ENCODE measurements at places on chromosomes 5 and 9.

DNA sequence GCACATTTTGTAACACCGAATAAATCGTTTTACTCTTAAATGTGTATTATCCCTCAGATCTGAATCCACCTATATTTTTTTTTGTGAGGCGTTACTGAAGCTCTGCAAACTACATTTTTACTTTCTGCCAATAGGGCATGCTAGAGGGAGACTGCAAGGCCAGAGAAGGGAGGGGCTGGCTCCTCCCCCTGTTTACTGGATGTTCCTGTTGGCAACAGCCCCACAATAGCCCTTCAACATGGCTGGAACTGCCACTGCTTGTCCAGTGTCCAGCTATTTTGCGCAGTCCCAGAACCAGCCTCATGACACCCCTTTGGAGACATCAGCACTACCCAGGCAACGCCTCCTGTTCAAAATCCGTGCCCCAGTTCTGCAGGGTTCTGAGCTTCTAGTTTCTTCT lies 85.4 kb upstream of the MIER3 start:
- DNase-seq = no peak

GRCh38 chr9:136653323-136654079 lies 9.2 kb upstream of the EGFL7 start:
- no peak for DNase-seq

DNA sequence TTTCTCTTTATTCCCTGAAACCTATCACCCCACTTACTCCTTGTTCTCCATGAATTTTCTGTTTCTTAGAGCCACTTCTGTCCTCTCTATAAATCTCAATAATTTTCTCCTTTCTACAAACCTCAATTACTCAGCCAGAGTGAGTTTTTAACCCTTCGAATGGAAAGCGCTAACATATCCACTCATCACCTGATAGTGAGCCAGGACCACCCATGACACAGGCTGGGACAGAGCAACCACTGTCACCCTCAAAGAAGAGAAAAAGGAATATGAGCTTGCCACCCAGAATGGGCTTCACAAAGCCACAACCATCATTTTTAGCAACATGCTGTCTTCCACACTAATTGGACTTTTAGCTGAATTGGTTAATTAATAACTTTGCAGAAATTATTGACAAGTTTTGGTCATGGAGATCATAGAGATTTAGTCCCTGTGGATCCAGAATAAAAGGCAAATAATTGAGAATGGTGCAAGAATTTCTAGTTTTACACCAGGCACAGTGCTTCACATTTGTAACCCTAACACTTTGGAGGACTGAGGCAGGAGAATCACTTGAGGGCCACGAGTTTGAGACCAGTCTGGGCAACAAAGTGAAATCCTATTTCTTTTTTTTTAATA lies 32.1 kb upstream of the SELENOP start:
- DNase-seq = no peak

DNA sequence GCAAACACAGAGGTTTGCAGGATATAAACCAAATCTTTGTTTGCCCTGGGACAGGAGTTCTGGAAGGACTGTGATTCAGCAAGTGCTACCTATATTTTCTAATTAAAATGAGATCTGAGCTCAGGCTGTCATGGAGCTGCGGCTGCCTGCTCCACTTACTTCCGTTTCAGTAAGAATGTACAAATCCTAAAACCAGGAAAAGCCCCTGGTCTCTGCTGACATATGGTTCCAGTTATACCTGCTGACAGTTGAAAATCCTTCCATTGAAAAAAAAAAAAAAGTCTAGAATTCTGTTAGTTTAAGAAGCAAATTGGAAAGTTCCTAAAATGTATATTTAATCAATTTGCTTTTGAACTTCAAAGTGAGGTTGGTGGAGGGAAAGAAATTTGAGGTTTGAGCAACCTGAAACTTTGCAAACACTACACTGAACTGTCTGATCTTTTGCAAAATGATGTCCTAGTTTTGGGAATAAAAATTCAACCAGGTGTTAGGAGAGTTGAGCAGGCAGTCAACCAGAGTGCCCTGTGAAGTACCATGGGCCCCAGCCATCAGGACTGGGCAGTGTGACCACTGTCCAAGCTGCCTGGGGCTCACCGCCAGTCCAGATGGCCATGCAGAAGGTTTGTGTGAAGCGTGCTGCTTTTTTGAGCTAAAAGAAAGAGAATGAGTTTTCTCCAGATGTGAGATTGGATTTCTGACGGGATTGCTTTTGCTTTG lies 50.6 kb downstream of the SHB start:
- no peak for DNase-seq

DNA sequence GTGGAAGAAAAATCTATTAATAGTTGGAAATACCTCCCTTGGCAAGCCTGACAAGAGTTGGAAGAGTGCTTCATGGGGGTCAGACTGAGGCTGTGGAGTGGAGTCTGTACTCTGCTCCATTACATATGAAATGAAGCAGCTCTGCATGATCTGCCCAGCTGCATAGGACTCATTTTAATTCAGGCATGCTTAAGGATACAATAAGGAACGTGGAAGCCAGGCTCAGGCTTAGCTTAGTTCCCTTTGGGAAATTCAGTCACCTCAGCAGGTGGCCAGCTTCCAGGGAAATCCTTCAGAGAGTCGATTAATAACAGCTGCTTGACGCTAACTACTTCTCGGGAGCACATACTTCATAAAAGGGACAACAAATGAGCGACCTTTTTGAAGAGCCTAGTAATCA lies 1672.9 kb upstream of the WWC1 start:
- no peak for DNase-seq

Data from stimulated activated CD8-positive, alpha-beta memory T cell treated with anti-CD3 and anti-CD28 coated beads, Interleukin-15, amount 100 ng/mL, for 4 hours (primary cell).